ENCODE measurements at places on chromosomes 3 and 15.

GRCh38 chr3:33134026-33134625 is 20.3 kb downstream of the CRTAP start:
- DNase-seq: peak; percentile 42

DNA sequence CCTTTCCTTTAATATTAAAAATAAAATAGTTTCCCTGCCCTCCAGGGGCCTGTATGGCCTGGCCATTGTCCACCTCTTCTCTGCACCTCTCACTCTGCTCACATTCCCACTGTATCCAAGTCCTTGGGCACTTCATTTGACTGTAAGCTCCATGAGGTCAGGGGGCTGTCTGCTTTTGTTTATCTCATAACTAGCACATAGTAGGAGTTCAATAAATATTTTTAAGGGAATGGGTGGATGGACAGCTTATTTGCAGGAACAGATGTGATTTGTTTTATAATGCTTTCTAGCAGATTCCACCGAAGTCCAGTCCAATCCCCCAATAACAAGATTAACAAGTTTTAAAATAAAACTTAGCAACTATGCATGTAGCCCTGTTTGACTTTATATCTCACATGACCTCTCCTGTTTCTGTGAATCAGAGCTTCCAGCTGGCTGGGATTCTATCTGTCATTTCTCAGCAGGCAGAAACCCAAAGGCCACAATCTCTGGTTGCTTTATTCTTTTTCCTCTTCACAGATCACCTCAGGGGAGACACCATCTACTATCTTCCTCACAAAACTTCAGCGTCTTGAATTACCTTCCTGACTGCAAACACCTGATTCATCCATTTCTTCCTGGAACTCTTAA is 123.0 kb upstream of the NR2F2 start:
- DNase-seq: no peak

- DNase-seq: no peak
These were observed 166.0 kb downstream of the ABHD5 start for GRCh38 chr3:43856761-43857160.

- DNase-seq: no peak
These were observed 26.0 kb downstream of the SV2B start for GRCh38 chr15:91126080-91126479.

GRCh38 chr3:58719684-58720083 is 53.1 kb upstream of the FAM3D start:
- no peak for DNase-seq

GRCh38 chr3:195182470-195182795 is 88.5 kb downstream of the XXYLT1 start:
- DNase-seq: no peak

DNA sequence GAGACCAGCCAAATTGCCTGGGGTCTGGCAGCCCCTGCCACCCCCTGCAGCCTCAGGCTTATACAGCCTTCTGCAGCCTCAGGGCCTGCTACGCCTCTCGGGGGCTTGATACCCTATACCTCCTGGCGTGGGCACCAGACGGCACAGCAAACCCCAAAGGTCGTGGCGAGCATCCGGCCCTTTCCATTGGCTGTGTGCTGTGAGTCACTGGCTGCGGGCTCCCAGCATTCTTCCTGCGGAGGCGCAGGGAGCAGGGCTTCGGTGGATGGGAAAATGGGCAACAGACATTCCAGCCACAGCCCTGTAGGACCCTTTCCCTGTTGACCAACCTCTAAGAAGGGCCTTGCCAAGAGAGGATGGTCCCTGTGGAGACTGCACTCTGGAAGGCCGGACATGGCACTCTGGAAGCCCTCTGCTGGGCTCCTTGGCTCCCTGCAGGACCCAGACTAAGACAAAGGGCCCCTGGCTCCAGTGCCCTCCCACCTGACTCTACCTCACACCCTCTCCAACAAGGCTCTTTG is 59.6 kb downstream of the ITGA11 start:
- peak; percentile 17 for DNase-seq

- DNase-seq: no peak
These were observed 28.5 kb downstream of the FBLN2 start for GRCh38 chr3:13577181-13578121.

DNA sequence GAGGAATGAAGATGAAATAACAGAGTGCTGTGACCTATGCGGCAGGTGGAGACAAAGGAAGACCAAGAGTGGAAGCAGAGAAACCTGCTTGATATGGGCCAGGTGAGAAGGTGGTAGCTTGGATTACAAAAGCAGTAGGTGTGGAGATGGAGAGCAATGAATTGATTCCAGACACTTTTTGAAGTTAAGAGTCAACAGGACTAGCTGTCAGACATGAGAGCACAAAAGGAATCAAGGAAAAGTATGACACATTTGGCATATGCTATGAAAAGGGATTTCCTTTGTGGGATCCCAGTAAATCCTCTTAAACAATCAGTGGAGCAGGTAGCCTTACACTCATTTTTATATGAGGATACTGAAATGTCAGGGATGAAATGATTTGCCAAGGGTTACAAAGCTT is 160.5 kb downstream of the GREM1 start:
- DNase-seq: no peak

DNA sequence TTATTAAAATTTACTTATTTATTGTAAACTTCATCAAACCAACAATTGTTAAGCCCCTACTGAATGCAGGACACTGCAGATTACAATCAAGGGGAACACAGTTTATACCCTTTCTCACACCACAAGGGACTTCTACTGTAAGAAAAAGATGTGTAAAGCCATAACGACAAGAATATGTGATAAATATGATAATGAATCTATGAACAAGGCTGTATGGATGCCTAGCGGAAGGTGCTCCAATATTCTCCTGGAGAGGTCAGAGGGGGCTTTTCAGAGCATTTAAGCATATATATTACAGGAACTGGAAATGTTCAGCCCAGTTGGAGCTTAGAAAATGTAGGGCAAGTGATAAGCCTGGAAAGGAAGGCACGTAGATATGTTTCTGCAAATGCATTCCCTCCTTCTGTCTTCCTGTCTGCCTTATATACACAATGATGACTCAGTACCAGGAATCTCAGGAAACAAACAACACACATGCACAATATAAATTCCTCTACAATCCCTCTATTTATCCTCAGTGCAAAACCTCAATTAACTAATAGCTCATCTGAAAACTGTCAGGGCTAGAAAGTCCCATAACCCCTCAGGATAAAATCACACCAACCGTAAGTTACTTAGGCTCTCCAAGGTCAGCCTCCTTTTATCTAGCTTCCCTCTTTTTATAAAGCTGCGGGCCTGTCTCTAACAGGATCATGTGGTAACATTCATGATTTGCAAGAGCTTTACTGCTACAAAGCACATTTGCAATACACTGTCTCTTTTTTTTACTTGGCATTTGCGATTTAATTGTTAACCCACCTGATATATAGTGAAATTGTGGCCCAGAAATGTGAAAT is 393.1 kb downstream of the LPP start:
- DNase-seq: no peak

GRCh38 chr3:120182613-120183511 is 88.6 kb upstream of the GSK3B start:
- peak; percentile 43 for DNase-seq

- no peak for DNase-seq
These were observed 669.0 kb downstream of the FHIT start for GRCh38 chr3:60582288-60582687.

- DNase-seq: no peak
These were observed 338.6 kb downstream of the FOXP1 start for GRCh38 chr3:71244826-71245488.

GRCh38 chr3:12486001-12486400 is 1.7 kb downstream of the TSEN2 start:
- no peak for DNase-seq

DNA sequence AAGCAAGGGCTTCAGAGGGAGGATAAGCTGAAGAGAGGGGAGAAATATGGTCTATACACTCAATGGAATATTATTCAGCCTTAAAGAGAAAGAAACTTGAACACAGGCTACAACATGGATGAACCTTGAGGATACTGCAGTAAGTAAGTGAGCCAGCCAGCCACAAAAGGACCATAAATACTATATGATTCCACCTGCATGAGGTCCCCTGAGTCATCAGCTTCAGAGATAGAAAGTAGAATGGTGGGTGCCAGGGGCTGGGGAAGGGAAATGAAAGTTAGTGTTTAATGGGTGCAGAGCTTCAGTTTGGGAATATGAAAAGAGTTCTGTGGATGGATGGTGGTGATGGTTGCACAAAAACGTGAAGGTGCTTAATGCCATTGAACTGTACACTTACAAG is 68.4 kb upstream of the SEC13 start:
- DNase-seq: no peak

- DNase-seq: no peak
These were observed 17.4 kb upstream of the MFGE8 start for GRCh38 chr15:88930579-88930978.

GRCh38 chr3:106542101-106542769 is 673.4 kb upstream of the CBLB start:
- no peak for DNase-seq

- DNase-seq: no peak
These were observed 1.3 kb downstream of the OCA2 start for GRCh38 chr15:28097656-28098359.

- no peak for DNase-seq
These were observed 52.5 kb upstream of the CPNE4 start for GRCh38 chr3:132087356-132087755.

GRCh38 chr3:197010556-197011351 is 18.9 kb downstream of the MELTF start:
- no peak for DNase-seq

DNA sequence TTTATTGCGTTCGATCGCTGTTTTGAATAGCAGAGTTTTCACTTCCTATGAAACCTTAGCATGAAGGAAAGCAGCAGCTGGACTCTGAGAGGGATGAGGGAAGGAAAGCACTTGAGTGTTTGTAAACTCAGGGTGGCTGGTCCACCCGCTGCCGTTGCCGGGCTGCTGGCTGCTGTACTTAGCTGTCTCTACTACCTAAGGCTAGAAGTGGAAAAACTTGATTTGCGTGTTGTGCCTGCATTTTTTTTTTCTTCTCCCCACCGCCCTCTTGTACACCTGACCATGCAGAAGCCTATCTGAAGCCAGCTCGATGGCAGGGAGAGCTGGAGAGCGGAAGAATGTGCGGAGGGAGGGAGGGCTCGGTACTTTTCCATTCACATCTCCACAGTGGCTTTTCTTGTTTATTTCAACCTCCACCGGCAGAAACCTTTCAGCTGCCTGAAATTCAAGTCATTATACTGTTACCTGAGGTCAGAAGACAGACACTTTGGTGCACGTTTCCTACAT is 4.8 kb upstream of the BCL6 start:
- peak; percentile 19 for DNase-seq

DNA sequence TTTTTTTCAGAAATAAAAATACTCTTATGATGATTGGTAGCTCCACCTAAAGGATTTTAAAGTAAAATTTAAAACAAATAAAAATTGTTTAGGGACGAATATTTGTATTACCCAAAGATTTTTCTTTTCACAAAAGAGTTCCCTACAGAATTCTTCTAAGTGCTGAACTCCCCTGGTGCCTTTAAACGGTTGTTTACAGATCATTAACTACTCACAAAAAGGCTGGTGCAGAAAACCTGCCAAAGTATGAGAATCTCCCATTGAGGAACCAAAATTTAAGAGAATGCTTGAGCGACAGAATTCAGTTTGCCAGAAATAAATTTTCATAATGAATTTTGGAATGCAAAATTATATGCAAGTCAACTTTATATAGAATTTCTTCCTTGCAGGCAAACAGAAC is 497.8 kb upstream of the NR2F2 start:
- DNase-seq: no peak

GRCh38 chr3:111963424-111963823 is 15.4 kb upstream of the ABHD10 start:
- no peak for DNase-seq

DNA sequence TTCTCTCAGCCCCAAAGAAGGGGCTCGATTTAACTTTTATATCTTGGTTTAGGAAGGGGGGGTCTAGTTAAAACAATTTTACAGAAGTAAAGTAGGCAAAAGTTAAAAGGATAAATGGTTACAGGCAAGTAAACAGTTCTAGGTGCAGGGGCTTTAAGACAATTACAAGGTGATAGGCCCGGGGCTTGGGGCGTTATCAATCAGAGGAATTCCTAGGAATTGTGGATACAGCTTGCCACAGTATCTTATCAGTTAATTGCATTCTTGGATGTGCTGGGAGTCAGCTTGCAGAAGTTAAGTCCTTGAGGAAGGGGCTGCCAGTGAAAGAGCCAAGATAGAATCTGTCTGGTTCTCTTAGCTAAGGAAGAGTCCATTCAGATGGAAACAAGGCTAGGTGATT is 52.7 kb downstream of the NSMCE3 start:
- DNase-seq: no peak

GRCh38 chr15:28096670-28097431 is 2.3 kb downstream of the OCA2 start:
- no peak for DNase-seq

GRCh38 chr15:77688266-77688665 is 55.6 kb upstream of the LINGO1 start:
- no peak for DNase-seq

GRCh38 chr3:176855901-176856486 is 341.3 kb downstream of the TBL1XR1 start:
- DNase-seq: no peak

GRCh38 chr3:48238531-48239085 is 2.3 kb upstream of the ZNF589 start:
- no peak for DNase-seq

GRCh38 chr3:185631508-185632206 is 45.6 kb downstream of the SENP2 start:
- no peak for DNase-seq

- no peak for DNase-seq
These were observed 15.0 kb downstream of the RNF111 start for GRCh38 chr15:59002418-59002859.

GRCh38 chr15:30991255-30992235 is at the start of gene MTMR10:
MTMR10 (minus strand) TSS chr15:30991628; CDS start chr15:30991506, 122 bp downstream.
- DNase-seq: peak; percentile 91

DNA sequence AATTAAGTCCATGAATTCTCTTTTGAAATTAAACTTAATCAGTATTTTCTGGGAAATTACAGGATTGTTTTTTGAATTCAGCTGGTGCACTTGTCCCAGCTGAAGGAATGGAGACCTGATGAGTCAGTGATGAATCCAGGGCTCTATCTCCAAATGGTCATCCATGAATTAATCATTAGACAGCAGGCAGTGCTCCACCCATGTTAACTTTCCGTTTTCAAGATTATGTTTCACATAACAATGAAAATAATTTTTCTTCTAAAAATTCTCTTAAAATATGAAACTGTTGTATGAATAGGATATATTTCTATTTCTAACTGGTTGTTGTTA is 13.9 kb upstream of the PAQR9 start:
- no peak for DNase-seq

DNA sequence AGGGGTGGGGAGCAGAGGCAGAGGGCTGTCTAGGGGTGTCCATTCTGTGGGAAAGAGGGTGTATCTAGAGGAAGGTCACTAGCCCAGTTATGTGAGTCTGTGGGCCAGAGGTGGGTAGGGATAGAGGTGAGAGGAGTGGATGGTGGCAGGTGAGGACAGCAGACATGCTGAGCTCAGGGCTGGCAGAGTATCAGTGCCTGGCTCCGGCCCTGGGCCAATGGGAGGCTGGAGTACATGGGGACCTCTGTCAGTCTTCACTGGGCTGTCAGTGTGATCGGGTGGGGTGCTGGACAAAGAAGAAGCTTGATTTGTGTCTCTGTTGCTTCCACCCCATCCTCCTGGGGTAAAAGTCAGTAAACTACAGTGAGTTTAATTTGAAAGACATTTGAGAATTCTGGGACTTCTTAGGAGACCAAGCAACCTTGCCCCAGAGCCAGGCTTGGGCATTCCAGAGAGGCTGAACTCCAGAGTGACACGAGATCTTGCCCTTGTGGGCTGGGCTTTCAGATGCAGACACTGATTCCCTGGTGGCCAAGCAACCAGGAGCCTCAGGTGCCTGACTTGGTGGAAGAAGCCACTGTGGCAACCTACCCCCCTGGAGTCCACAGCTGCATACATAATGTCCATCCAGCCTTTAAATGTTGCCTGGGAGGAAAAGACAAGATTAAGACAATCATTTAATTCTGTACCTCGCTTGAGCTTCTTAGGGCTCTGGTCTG is 60.7 kb downstream of the EXOG start:
- DNase-seq: no peak

Data from GM12865 (cell line).